ENCODE measurements at places on chromosomes 6 and 20.

DNA sequence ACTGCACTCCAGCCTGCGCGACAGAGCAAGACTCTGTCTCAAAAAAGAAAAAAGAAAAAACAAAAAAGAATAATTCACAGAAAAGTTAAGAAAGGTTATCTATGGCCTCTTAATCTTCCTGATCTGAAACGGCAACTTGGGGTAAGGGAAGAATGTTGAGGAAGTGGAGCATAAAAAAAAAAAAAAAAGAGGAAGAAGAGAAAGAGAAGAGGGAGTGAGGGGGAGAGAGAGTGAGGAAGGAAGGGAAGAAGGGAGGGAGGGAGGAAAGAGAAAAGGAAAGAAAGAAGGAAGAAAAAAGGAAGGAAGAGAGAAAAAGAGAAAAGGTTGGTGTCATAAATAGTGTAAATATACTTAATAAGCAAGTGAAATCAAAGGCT lies 68.9 kb upstream of the NCOA3 start:
- no peak for DNase-seq

GRCh38 chr6:169177516-169178166 lies 76.0 kb downstream of the THBS2 start:
- no peak for DNase-seq

GRCh38 chr6:39980839-39981580 lies 46.7 kb upstream of the MOCS1 start:
- DNase-seq = peak; percentile 49

DNA sequence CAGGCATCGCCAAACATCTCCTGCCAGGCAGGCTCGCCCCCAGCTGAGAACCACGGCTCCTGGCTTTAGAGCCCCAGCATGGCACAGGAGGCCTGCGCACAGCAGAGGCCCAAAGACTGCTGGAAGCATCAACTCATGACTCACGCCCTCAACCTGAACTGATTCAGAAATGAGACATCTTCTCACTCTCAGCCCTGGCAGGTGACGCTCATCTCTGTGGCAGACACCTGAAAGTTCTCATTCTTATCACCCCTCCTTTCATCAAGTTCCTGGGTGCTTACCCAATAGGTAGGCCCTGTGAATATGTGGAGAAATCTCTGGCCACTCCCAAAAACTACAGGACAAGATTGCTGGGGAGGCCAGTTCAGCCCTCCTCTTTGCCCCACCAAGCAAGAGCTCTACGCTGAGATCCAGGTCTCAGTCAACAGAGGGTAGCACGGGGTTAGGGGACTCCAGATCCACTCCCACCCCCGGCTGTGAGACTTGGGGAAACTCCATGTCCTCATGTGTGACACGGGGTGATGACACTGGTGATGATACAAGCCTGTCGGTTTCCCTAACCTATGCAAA lies 11.3 kb downstream of the NFATC2 start:
- peak; percentile 29 for DNase-seq

- no peak for DNase-seq
These were observed 36.9 kb downstream of the RAB44 start for GRCh38 chr6:36734486-36735060.

DNA sequence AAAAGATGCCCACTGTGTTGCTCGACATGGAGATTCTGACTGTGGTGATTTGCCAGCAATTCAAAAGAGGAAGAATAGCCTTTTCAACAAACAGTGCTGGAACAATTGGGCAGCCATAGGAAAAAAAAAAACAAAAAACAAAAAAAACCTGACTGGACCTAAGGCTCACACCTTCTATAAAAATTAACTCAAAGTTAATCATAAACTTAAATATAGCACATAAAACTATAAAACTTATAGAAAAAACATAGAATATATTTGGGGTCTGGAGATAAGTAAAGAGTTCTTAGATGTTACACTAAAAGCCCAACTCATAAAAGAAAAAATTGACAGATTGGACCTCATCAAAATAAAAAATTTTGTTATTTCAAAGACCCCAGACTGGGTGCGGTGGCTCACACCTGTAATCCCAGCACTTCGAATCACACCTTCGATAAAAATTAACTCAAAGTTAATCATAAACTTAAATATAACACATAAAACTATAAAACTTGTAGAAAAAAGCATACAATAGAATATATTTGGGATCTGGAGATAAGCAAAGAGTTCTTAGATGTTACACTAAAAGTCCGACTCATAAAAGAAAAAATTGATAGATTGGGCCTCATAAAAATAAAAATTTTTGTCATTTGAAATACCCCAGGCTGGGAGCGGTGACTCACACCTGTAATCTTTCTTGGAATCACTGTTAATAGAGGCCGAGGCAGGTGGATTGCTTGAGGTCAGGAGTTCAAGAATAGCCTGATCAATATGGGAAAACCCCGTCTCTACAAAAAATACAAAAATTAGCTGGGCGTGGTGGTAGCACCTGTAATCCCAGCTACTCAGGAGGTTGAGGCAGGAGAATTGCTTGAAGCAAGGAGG lies 115.6 kb upstream of the FAM83B start:
- no peak for DNase-seq

DNA sequence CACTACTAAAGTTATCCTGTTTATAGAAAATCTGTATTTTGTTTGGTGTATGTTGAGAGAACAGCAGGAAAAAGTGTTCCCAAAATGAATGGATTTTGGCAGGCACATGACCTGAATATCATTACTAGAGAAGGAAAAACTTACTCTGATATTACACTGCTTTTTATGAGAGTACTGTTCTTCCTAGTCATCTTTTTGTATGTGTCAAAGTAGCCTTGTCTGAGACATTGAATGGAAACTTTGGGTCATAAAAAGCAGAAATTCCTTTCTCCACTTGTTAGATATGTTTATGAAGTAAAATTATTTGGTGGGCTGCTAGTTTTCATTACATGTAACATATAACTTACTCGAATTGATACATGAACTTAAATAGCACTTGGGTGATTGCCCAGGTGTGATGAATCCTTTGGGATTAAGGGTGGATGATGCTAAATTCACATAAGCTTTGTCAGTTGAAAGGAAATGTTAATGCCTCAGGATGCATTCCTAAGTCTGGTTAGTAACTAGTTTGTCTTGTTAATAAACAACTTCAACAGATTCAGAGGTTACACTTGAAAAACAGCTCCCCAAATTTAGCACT lies 206.7 kb downstream of the CENPW start:
- DNase-seq = no peak

- DNase-seq = peak; percentile 0
These were observed 55.2 kb downstream of the PSMB1 start for GRCh38 chr6:170497841-170498301.

DNA sequence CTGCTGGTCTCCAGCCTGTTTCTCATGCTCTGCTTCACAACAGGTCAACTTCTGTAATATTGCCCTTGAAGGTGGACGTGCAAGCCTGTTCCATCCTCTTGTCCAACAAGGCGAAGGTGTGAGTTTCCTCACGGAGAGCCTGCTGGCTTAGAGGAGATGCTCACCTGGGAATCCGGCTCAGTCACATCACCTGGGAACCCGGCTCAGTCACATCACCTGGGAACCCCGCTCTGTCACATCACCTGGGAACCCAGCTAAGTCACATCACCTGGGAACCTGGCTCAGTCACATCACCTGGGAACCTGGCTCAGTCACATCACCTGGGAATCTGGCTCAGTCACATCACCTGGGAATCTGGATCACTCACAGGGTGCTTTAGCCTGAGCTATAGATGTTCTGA lies 230.1 kb downstream of the ERMARD start:
- no peak for DNase-seq

GRCh38 chr6:45959534-45960145 lies 56.0 kb downstream of the CLIC5 start:
- DNase-seq = peak; percentile 81

- DNase-seq = no peak
These were observed 64.2 kb downstream of the LMBRD1 start for GRCh38 chr6:69732640-69733039.

DNA sequence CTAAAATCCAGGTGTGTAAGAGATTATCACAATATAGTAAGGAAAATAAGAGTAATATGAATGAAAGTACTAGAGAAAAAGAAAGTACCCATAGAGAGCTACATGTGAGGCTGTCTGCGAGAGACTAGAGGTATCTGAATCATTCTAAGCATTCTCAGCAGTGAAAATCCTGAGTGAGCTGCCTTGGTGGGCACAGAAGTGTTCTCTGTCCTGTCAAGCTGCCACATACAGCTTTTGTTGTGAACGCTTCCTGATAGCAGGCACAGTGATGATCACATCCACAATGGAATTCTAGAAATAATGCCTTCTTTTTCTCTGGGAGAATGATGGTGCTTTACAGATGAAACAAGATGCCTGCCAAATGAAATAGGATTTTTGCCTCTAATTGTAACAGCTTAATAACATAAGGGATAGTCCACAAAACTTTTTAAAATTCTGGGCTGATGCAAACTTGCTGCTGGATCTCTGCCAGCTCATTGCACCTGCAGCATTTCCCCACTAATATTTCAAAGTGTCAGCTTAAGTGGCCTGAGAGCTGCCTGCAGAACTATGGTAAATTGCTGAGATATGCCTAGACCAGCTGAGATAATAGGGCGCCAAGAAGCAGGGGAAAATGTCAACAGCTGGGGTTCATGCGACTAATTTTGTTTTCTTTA lies 620.5 kb downstream of the DOK5 start:
- no peak for DNase-seq

DNA sequence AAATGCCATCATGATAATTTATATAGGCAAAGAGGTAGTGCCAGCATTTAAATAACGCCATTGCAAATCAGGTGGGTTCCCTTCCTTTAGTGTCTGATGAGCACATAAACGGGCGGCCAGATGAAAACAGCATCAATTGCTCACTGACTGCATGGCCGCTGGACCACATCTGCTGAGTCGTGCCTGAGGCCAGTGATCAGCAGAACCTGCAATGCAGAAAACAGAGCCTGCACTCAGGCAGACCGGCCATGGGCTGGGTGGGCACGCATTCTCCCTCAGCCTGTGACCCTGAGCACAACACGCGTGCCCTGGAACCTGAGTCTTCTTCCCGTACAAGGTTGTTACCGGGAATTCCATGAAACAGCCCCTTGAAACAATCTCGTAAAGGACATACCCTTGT lies 144.0 kb upstream of the THBS2 start:
- DNase-seq = peak; percentile 9

DNA sequence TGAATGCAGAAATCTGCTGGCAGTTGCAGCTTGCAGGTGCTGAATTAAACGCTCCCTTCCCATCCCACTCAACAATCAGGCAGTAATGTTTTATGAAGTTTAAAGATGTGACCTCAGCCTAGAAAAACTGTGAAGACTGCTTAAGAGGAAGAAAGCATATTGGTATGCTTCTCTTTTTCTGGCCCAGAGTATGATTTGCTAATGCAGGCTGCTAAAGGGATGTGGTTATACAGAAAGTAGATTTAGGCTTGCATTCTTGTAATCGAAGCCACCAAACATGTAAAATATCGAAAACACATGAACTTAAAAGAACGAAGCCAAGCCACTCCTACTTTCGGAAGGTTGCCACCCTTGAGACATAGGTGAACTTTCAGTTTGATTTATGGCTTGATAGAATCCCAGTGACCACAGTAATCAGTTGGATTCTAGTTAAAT lies 40.7 kb downstream of the MAP3K5 start:
- no peak for DNase-seq

- DNase-seq = no peak
These were observed 7.2 kb downstream of the CCR6 start for GRCh38 chr6:167130008-167130677.

- DNase-seq = peak; percentile 57
These were observed 27.8 kb upstream of the MYCT1 start for GRCh38 chr6:152669895-152670294.

DNA sequence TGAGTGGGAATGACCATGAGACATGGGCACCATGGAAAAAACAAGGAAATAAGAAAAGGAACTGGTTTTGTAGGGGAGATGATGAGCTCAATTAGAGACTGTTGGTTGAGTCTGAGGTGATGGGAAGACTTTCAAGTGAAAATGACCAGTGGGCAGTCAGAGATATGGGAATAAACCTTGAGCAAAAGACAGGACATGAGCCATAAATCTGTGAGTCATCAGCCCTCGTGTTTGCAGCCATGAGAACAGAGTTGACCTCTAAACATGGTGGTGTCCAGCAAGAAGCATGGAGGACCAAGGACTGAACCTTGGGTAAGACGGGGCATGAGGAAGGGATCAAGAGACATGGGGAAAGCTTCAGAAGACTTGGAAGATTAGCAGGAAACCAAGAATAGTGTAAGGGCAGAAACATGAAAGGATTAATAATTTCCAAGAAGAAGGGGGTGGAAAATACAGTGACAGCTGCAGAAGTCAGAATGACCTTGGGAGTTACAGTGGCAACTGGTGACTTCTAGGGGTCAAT lies 280.6 kb upstream of the PRDM1 start:
- no peak for DNase-seq

Measured in kidney glomerular epithelial cell (primary cell).